ENCODE measurements at places on chromosomes 5 and 9. TPM values are rescaled to one million over a fixed set of nuclear protein-coding genes. Genes with fewer than 3 reads are reported as not detected.

FBXL7 gene
- total RNA-seq = not detected

IGIP gene
- 2.8 TPM for total RNA-seq

EQTN gene
- total RNA-seq = not detected

PCSK5 gene
- 1.6 TPM for total RNA-seq

ADRA1B gene
- not detected for total RNA-seq

CDO1 gene
- total RNA-seq = 0.82 TPM

MZB1 gene
- 29.1 TPM for total RNA-seq

OSMR gene
- not detected for total RNA-seq

OR1Q1 gene
- total RNA-seq = not detected

CCDC192 gene
- not detected for total RNA-seq

NRARP gene
- 12.9 TPM for total RNA-seq

PCDHB7 gene
- total RNA-seq = not detected

TLX3 gene
- not detected for total RNA-seq

HMMR gene
- total RNA-seq = 30.8 TPM

LHX6 gene
- not detected for total RNA-seq

PCDHB4 gene
- not detected for total RNA-seq

CNTNAP3B gene
- total RNA-seq = not detected

GABRA1 gene
- not detected for total RNA-seq

ARHGEF37 gene
- 1.5 TPM for total RNA-seq

SMIM33 gene
- 0.37 TPM for total RNA-seq
